Chondrocyte (in vitro differentiated cells): ENCODE measurements at places on chromosomes 13 and 19. TPM values are rescaled to one million over a fixed set of nuclear protein-coding genes. Genes with fewer than 3 reads are reported as not detected.

DNA sequence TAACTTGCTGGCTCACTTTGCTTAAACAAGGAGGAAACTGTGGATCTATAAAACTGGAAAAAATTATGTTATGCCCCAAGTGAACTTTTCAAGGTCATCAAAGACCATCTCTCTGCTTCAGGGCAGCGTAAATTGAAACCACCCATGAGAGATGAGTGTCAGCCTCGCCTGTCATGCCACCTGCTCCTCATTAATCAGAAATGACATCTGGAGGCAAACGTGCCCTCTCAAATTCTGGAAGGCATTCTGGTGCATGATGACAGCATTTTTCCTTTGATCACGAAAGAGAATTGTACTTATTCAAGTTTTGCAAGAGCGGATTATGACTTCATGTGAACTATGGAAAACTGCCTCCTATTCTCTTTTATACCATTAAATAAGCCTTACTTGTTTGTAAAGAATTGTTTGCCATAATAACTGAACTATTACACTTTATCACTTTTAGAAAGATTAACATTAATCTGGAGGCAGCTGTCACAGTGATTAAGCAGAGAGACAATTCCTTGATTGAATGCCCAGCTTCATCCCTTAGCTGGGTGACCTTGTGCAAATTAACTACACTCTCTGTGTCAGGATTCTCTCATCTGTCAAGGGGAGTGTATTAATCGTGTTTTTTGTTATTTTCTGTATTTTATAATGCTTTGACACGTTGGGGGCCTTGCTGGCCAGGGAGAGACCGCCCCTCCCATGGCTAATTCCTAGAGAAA is 17.0 kb upstream of the SACS start:
- H3K27me3 ChIP-seq: no peaks in the 10 kb centered on the region
- peaks cover 14% of the 10 kb centered on the region for H3K4me1 ChIP-seq
- H3K27ac ChIP-seq: no peak overlapping the region
- no peak for DNase-seq
- no peak overlapping the region for H3K4me3 ChIP-seq
- no peaks in the 10 kb centered on the region for H3K36me3 ChIP-seq

- peaks cover 45% of the 10 kb centered on the region for H3K4me1 ChIP-seq
- no peaks in the 10 kb centered on the region for H3K27me3 ChIP-seq
- peak overlapping the region; percentile 100 for H3K27ac ChIP-seq
- H3K36me3 ChIP-seq: no peaks in the 10 kb centered on the region
- H3K4me3 ChIP-seq: peak overlapping the region; percentile 94
- DNase-seq: no peak
Observed at GRCh38 chr13:97432232-97432916, 1.6 kb upstream of the RAP2A start.

GRCh38 chr19:16527971-16528521 is 14.2 kb downstream of the CHERP start:
- no peak overlapping the region for H3K4me3 ChIP-seq
- H3K27me3 ChIP-seq: no peaks in the 10 kb centered on the region
- DNase-seq: no peak
- H3K4me1 ChIP-seq: no peaks in the 10 kb centered on the region

GRCh38 chr13:43626994-43627393 is 159.8 kb downstream of the ENOX1 start:
- no peaks in the 10 kb centered on the region for H3K4me1 ChIP-seq
- no peak for DNase-seq
- no peaks in the 10 kb centered on the region for H3K27me3 ChIP-seq
- H3K4me3 ChIP-seq: no peak overlapping the region
- peaks cover 5% of the 10 kb centered on the region for H3K36me3 ChIP-seq
- H3K27ac ChIP-seq: no peak overlapping the region

- H3K27ac ChIP-seq: no peak overlapping the region
- peaks cover 5% of the 10 kb centered on the region for H3K27me3 ChIP-seq
- no peak for DNase-seq
- no peak overlapping the region for H3K4me3 ChIP-seq
- no peaks in the 10 kb centered on the region for H3K36me3 ChIP-seq
Observed at GRCh38 chr19:11387162-11388034, 3.3 kb upstream of the EPOR start.

GRCh38 chr19:38850976-38851621 is 1.3 kb upstream of the HNRNPL start:
- peak overlapping the region; percentile 89 for H3K4me3 ChIP-seq
- DNase-seq: no peak
- no peaks in the 10 kb centered on the region for H3K27me3 ChIP-seq
- peak overlapping the region; percentile 99 for H3K27ac ChIP-seq

DNA sequence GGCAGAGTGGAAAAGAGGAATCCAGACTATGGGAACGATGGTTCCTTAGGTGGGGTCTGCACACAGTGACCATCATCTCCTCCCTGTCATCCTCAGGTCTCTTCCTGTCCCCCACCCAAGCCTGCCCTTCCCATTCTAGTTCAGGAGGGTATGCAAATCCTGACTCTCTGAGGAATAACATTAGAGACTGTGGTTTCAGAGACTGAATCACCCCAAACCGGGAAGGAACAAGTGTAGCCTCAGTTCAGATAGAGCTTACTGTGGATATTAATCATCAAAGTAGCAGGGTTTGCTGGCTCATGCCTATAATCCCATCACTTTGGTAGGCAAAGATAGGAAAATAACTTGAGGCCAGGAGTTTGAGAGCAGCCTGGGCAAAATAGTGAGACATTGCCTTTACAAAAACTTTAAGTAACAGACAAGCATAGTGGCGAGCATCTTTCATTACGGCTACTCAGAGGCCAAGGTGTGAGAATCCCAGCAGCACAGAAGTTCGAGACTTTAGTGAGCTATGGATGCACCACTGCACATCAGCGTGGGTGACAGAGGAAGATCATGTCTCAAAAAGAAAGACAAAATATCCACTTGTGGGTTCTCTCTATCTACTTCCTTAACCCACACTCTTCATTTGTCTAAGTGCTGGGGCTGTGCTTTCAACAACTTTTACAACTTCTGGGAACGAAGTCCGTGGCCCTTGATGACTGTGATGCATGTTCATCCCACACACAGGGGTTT is 19.3 kb upstream of the LGALS13 start:
- H3K27me3 ChIP-seq: no peaks in the 10 kb centered on the region
- H3K4me1 ChIP-seq: no peaks in the 10 kb centered on the region
- no peaks in the 10 kb centered on the region for H3K36me3 ChIP-seq
- no peak overlapping the region for H3K27ac ChIP-seq

DNA sequence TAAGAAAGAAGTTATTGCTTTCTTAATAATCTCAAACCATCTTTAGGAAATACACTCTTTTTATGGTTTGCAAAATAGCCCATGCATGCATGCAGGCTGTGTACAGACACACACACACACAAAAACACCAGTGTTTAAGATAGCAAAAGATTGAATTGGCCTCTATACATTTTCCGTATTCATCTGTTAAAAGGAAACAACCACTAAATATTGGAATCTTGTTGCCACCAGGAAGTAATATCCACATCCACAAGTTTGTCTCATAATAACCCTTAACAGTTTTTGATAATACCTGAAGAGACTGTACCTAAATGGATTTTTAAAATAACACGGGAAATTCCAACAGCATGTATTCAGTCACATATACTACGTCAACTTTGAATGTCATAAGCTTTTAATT is 7.3 kb upstream of the MAB21L1 start:
- H3K4me1 ChIP-seq: peaks cover under 1% of the 10 kb centered on the region
- H3K27ac ChIP-seq: no peak overlapping the region
- H3K4me3 ChIP-seq: no peak overlapping the region

- no peaks in the 10 kb centered on the region for H3K4me1 ChIP-seq
- H3K27ac ChIP-seq: no peak overlapping the region
- H3K36me3 ChIP-seq: no peaks in the 10 kb centered on the region
- H3K4me3 ChIP-seq: no peak overlapping the region
- DNase-seq: no peak
Observed at GRCh38 chr13:91168386-91168711, 179.1 kb upstream of the MIR17HG start.

- H3K36me3 ChIP-seq: peaks cover 10% of the 10 kb centered on the region
- no peak for DNase-seq
- H3K4me3 ChIP-seq: no peak overlapping the region
Observed at GRCh38 chr13:29987340-29987739, 136.9 kb upstream of the UBL3 start.

DNA sequence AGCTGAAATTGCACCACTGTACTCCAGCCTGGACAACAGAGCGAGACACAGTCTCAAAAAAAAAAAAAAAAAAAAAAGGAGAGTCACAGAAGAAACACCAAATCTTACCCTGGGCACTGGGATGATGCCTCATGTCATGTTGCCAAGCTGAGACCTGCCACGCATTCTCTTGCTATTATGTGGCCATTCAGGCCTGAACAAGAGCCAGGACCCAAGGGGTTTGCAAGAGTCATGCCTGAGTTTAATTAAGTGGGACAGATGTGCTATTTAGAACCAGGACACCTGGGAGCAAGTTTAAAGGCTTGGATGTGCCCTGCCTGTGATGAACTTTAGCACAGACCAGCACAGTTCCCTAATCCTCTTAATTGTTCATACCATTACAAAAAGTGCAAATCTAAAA is 9.8 kb downstream of the PNMA8A start:
- H3K27ac ChIP-seq: no peak overlapping the region
- H3K36me3 ChIP-seq: no peaks in the 10 kb centered on the region
- DNase-seq: no peak
- no peak overlapping the region for H3K4me3 ChIP-seq

GRCh38 chr19:58054901-58055874 is 3.9 kb upstream of the ZNF135 start:
- DNase-seq: no peak
- H3K36me3 ChIP-seq: peaks cover 9% of the 10 kb centered on the region
- H3K4me1 ChIP-seq: peaks cover 8% of the 10 kb centered on the region

GRCh38 chr13:36801035-36801434 is 18.0 kb upstream of the RFXAP start:
- no peaks in the 10 kb centered on the region for H3K4me1 ChIP-seq
- H3K27me3 ChIP-seq: peaks cover 8% of the 10 kb centered on the region

- peaks cover 43% of the 10 kb centered on the region for H3K27me3 ChIP-seq
- DNase-seq: peak; percentile 66
- peak overlapping the region; percentile 59 for H3K27ac ChIP-seq
Observed at GRCh38 chr13:57630661-57631595, 616 bp upstream of the PCDH17 start.

- H3K4me3 ChIP-seq: no peak overlapping the region
- no peaks in the 10 kb centered on the region for H3K4me1 ChIP-seq
- no peak for DNase-seq
- H3K27ac ChIP-seq: no peak overlapping the region
- H3K36me3 ChIP-seq: no peaks in the 10 kb centered on the region
Observed at GRCh38 chr19:51188227-51188559, 36.7 kb upstream of the CD33 start.

DNA sequence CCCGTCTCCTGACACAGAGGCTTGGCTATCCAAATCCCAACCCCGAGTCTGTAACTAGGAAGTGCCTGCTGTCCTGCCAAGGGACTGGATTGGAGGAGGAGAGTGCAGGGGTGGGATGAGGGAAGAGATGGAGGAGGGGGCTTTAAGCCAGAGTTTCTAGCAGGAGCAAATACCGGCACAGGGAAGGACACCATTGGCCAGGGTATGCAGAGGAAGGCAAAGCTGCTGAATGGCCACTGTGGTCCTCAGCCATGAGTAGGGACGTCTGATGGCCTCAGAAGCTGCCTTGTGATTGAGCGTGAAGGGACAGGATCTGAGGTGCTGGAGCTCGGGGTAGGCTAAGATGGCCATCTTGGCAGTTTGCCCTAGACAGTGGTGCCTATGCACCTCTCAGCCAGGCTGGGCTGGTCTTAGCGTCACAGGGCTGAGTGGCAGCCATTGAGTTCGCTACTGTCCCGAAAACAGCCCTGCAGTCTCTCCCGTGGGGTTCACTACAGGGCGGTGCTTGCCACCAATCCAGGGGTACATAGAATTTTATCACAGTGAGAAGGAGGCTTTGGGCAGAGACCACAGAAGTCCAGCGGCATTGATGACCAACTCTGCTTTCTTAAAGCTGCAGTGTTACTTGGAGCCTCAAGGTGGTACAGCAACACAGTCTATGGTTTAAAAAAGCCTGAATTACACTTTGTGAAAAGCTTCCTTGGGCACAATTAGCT is 61.8 kb downstream of the AKAP11 start:
- DNase-seq: no peak
- no peak overlapping the region for H3K4me3 ChIP-seq
- peaks cover 2% of the 10 kb centered on the region for H3K27me3 ChIP-seq
- H3K36me3 ChIP-seq: no peaks in the 10 kb centered on the region
- peaks cover 5% of the 10 kb centered on the region for H3K4me1 ChIP-seq

- peaks cover 16% of the 10 kb centered on the region for H3K4me1 ChIP-seq
- no peaks in the 10 kb centered on the region for H3K27me3 ChIP-seq
- H3K36me3 ChIP-seq: no peaks in the 10 kb centered on the region
- H3K4me3 ChIP-seq: peak overlapping the region; percentile 75
Observed at GRCh38 chr19:43474986-43475705, 9.7 kb upstream of the LYPD3 start.

- peaks cover 6% of the 10 kb centered on the region for H3K27me3 ChIP-seq
- DNase-seq: no peak
- H3K36me3 ChIP-seq: no peaks in the 10 kb centered on the region
- no peak overlapping the region for H3K27ac ChIP-seq
- no peak overlapping the region for H3K4me3 ChIP-seq
Observed at GRCh38 chr13:38590796-38591507, 95.9 kb upstream of the FREM2 start.

GRCh38 chr13:40984668-40985366 is 34.3 kb downstream of the ELF1 start:
- H3K4me3 ChIP-seq: no peak overlapping the region
- no peaks in the 10 kb centered on the region for H3K36me3 ChIP-seq
- peak overlapping the region; percentile 23 for H3K27ac ChIP-seq
- peaks cover 45% of the 10 kb centered on the region for H3K4me1 ChIP-seq

- H3K4me1 ChIP-seq: peaks cover 12% of the 10 kb centered on the region
- no peaks in the 10 kb centered on the region for H3K36me3 ChIP-seq
- DNase-seq: no peak
- no peak overlapping the region for H3K4me3 ChIP-seq
Observed at GRCh38 chr13:40969169-40969901, 49.8 kb downstream of the ELF1 start.

The GDF15 gene
- total RNA-seq: 6.2 to 149 TPM (median 149 TPM) in 3 replicates

The MAG gene
- total RNA-seq: not detected in 3 replicates

The OR10H4 gene
- not detected in 3 replicates for total RNA-seq

The ASPDH gene
- total RNA-seq: not detected in 3 replicates

The SBK3 gene
- not detected in 3 replicates for total RNA-seq

The CDX2 gene
- not detected in 3 replicates for total RNA-seq

The USHBP1 gene
- not detected in 3 replicates for total RNA-seq

The DACH1 gene
- 0.72 to 2.6 TPM (median 0.82 TPM) in 3 replicates for total RNA-seq

The MEF2B gene
- total RNA-seq: 1.2 to 1.4 TPM in 2 of 3 replicates, not detected in the other

The NPHS1 gene
- total RNA-seq: not detected in 3 replicates

The ADGRE3 gene
- total RNA-seq: not detected in 3 replicates

The POU2F2 gene
- 0.58 to 1.5 TPM (median 0.62 TPM) in 3 replicates for total RNA-seq

The AP1M2 gene
- 0.45 TPM in 1 of 3 replicates, not detected in the others for total RNA-seq

The ZNF575 gene
- total RNA-seq: 4.1 to 6.0 TPM (median 5.1 TPM) in 3 replicates

The ZFP36 gene
- 30.2 to 55.7 TPM (median 46.3 TPM) in 3 replicates for total RNA-seq

The KIR2DL3 gene
- total RNA-seq: not detected in 3 replicates

The RAX2 gene
- not detected in 3 replicates for total RNA-seq
